SHP77 (cell line): ENCODE measurements at places on chromosomes 13 and 19.

DNA sequence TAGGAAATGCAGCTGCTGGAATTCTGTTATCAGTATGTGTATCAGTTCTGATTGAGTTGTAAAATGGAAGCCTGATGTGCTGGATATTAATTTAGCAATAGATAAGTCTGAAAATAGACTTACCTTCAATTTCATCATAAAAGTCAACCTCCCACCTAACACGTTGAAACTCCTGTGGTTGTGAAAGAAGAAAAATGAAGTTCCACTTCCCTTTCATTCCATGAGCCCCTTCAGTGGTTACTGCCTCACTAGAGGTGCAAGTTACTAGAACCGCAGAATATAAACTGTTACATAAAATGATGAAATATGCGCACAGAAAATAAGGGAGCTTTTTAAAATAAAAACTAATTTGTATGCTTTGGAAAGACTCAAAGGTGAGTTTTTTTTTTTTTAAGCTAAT, 249.2 kb downstream of the SHISA2 start:
- no peak for DNase-seq

DNA sequence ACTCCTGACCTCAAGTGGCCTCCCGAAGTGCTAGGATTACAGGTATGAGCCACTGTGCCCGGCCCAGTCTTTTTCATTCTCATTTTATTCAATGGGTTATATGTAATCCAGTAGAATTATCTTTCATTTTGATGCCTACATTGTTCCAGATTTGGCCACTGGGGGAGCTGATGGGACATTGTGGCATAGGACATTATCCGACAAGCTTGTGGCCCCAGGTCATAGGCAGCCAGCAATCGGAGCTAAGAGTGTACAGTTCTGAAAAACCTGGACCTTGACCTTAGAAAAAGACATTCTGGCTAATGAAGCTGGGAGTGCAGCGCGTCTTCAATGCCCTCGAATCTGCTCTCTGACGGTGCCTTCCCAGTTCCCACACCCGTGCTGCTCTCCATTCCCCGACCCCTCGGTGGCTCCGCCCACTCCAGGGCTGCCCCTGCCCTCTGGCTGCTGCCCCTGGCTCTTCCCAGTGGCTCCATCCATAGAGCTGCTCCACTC, 108.7 kb downstream of the TEX29 start:
- peak; percentile 75 for DNase-seq

- DNase-seq: no peak
Observed at GRCh38 chr19:49333418-49333805, 1.8 kb upstream of the CD37 start.

DNA sequence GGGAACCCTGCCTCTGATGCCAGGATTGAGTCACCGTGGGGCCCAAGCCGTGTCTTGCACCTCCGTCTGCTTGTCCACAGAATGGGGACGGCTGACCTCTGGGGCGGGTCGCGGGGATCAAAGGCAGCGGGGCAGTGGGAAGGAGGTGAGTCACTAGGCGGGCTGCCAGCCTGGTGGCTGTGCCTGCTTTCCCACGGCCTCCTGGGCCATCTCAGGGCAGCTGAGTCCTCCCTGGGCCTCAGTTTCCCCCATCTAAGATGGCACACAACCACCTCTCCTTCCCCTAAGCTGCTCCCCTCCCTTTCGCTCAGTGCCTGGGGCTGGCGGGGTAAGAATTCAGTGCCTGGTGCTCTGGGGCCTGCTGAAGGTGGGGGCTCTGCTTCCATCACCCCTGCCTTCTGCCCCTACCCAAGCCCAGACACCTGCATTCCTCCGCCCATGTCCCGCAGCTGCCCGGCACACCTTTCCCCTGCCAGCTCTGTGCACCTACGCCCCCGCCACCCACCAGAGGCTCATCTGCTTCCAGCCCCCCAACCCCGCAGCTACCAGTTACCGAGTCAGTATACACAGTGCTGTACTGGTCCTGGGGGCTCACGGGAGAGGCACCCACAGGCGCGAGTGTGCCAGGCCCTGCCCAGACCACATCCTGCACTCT, 3.5 kb downstream of the MKNK2 start:
- no peak for DNase-seq

- no peak for DNase-seq
Observed at GRCh38 chr19:35225951-35226350, 2.6 kb downstream of the FAM187B start.
